ENCODE measurements at places on chromosomes 1 and 21. TPM values are rescaled to one million over a fixed set of nuclear protein-coding genes. Genes with fewer than 3 reads are reported as not detected.

- no peak overlapping the region for H3K27ac ChIP-seq
- H3K4me3 ChIP-seq, result no peak overlapping the region
- H3K36me3 ChIP-seq, result no peaks in the 10 kb centered on the region
- no peak for DNase-seq
- H3K27me3 ChIP-seq, result no peaks in the 10 kb centered on the region
- peaks cover 10% of the 10 kb centered on the region for H3K4me1 ChIP-seq
Observed at GRCh38 chr21:29133241-29133640, 2.8 kb downstream of the MAP3K7CL start.

- no peak overlapping the region for H3K27ac ChIP-seq
- H3K36me3 ChIP-seq, result no peaks in the 10 kb centered on the region
- no peak for DNase-seq
- no peaks in the 10 kb centered on the region for H3K27me3 ChIP-seq
Observed at GRCh38 chr1:102435483-102435882, 438.8 kb upstream of the OLFM3 start.

GRCh38 chr1:95699149-95699953 lies 465.3 kb downstream of the RWDD3 start:
- H3K27me3 ChIP-seq, result no peaks in the 10 kb centered on the region
- DNase-seq, result no peak
- no peaks in the 10 kb centered on the region for H3K36me3 ChIP-seq
- no peak overlapping the region for H3K27ac ChIP-seq
- H3K4me1 ChIP-seq, result no peaks in the 10 kb centered on the region

GRCh38 chr1:24713176-24713575 lies 32.1 kb upstream of the CLIC4 start:
- H3K27me3 ChIP-seq, result no peaks in the 10 kb centered on the region
- DNase-seq, result no peak
- H3K4me1 ChIP-seq, result peaks cover 5% of the 10 kb centered on the region

- H3K27ac ChIP-seq, result no peak overlapping the region
- no peak overlapping the region for H3K4me3 ChIP-seq
- no peak for DNase-seq
- no peaks in the 10 kb centered on the region for H3K36me3 ChIP-seq
- H3K27me3 ChIP-seq, result no peaks in the 10 kb centered on the region
Observed at GRCh38 chr1:200305806-200306205, 104.0 kb downstream of the ZNF281 start.

DNA sequence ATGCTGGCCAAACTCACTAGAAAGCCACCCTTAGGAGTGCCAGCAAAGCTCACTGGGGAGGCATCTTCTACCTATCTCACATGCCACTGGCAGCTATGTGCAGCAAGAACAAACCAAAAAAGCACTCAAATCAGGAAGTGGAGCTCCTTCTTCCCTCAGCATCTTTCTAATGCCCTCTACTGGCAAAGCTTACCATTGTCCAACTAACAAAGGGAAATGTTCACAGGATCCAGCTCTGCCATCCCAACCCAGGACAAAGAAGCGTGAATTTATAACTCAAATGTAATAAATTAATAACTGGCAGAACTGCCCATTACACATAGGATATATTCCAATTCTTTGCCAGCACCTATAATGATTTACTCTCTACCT lies 38.9 kb downstream of the LEPR start:
- no peaks in the 10 kb centered on the region for H3K36me3 ChIP-seq
- no peaks in the 10 kb centered on the region for H3K27me3 ChIP-seq
- no peak for DNase-seq
- H3K27ac ChIP-seq, result no peak overlapping the region
- no peaks in the 10 kb centered on the region for H3K4me1 ChIP-seq
- no peak overlapping the region for H3K4me3 ChIP-seq

GRCh38 chr1:204319027-204319426 lies 40.7 kb downstream of the PLEKHA6 start:
- no peaks in the 10 kb centered on the region for H3K36me3 ChIP-seq
- H3K4me1 ChIP-seq, result no peaks in the 10 kb centered on the region
- no peak for DNase-seq

The PMVK gene
- total RNA-seq, result 9.6 TPM

The PLD5 gene
- 6.6 TPM for total RNA-seq

The APP gene
- 350 TPM for total RNA-seq

The TBX15 gene
- total RNA-seq, result 1.8 TPM

The CHRM3 gene
- 0.85 TPM for total RNA-seq

The SPATA21 gene
- not detected for total RNA-seq

The OR2T29 gene
- total RNA-seq, result not detected

The DNALI1 gene
- total RNA-seq, result 2.2 TPM

The BATF3 gene
- total RNA-seq, result 18.4 TPM

The CFAP74 gene
- total RNA-seq, result not detected

Measured in ascending aorta (tissue), 2 donors.